ENCODE measurements at places on chromosomes 1 and 21.

DNA sequence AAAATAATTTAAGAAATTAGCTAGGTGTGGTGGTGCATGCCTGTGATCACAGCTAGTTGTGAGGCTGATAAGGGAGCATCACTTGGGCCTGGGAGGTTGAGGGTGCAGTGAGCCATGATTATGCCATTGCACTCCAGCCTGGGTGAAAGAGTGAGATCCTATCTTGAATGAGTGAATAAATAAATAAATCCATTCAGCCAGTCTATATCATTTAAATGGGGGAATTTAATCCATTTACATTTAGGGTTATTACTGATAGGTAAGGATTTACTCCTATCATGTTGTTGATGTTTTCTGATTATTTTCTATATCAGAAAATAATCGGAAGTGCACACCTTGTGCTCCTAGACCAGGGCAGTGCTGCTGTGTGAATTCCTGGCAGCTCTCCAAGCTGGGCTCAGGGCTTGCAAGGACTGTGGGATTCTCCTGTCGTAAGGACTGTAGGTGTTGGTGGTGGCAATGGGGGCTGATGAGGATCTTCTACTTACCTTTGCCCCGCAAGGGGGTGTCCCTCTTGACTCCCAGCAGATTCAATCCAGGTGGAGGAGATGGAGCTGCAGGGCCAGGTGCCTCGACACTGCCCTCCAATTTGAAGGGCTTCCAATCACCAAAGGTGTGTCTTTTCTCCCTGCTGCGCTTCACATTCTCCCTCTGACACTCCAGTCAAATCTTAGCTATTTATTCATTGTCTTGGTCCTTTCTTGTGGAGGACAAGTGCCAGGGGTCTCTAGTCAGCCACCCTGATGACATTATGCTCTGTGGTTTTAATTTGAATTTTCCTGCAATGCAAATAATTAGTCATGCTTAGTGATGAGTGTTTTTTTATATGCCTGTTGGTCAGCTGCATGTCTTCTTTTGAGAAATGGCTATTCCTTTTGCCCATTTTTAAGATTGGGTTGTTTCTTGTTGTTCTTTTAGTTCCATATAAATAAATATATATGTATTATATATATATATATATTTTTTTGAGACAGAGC lies 14.1 kb upstream of the TRAPPC10 start:
- DNase-seq: no peak

DNA sequence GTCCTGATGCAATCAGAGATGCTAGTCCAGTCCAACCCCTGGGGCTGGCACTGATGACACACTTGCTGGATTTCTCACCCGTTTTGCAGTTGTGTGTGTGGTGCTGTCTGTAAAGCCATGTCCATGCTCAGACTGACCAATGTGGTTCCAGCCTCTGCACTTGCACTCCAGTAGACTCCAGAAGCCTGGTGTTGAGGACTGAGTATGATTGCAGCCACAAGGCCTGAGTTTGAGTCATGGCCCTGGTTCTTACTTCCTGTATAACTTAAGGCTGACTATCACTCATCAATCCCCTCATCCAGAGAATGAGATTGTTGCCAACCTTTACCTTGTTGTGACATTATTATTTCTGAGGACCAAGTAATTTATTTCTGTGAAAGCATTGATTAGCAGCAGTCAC lies 34.8 kb upstream of the IKBKE start:
- DNase-seq: no peak

GRCh38 chr1:67110352-67110751 lies 24.4 kb downstream of the C1orf141 start:
- no peak for DNase-seq

GRCh38 chr1:212805767-212806166 lies 14.1 kb downstream of the TATDN3 start:
- no peak for DNase-seq

DNA sequence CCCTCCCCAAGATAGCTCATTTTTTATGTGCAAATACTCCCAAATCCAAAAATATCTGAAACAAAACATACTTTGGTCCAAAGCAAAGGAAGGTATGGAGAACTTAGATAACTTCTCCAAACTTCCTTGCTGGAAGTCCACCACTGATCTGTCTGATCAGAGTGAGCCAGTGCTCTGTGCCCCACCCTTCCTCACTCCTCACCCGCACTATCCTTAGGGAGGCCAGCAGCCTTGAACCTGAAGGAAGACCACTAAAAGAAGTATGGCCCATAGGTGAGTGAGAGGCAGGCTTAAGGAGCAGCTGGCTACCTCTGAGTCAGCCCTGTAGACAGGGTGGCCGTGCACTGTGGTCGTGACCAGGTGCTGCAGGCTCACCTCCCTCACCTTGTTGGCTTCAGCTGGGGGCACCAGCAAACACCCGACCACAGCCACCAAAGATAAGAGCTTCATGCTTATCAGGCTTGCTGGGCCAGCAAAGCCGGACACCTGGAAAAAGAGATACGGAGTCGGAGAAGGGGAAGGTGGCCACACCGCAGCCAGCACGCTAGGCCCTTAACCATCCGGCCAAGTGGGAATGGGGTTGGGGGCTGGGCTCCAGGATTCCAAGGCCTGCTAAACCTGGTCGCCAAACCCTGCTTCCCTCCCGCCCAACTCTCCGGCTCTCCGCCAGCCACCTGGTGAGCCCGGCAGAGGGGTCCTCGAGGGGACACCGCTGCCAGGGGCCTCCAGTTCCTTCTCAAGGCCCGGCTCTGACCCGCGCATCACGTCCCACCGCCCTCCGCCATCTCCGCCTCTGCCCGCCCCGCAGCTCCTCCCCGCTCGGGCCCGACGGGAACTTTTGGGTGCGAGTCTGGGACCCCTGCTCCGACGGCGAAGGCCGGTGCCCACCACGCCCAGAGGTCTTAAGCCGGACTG lies 543 bp downstream of the TMEM9 start:
- no peak for DNase-seq

- DNase-seq: no peak
Measured at GRCh38 chr1:65456481-65456880, 36.0 kb downstream of the LEPR start.

GRCh38 chr21:44527983-44528633 lies 11.9 kb downstream of the KRTAP10-1 start:
- DNase-seq: no peak

DNA sequence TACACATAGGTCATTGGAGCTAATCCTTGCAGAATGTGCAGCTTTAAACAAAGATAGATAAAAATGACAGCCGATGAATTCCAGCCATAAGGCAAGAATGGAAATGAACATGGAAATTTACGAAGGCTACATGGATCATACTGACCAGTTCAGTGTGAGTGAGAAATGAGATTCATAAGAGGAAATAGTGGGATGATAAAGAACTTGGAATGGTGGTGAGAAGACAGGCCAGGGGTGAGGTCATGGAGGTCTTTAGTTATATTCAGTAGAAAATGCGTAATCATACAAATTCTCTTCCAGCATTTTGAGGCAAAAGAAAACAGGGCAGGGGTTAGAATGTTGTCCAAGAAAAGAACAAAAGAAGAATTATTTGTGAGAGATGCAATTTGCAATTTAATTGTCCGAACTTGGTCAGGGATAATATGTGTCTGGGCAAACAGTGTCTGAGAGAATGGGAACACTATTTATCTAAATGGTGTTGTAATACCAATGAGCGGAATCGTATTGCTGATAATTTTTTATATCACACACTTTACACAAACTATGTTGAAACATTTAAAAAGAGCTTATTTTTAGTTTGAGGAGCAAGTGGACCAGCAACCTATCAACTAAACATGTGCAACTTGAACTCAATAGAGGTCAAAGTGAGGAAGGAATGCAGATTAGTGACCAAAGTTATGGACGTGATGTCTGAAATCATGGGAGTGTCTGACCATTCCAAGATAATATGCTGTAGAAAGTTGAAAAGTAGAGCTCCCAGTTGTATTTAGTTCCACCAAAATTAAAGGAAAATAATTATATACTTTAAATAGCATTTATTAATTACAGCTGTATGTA lies 739.0 kb upstream of the NCAM2 start:
- no peak for DNase-seq

GRCh38 chr1:225511828-225512381 lies 84.1 kb upstream of the LBR start:
- no peak for DNase-seq

- no peak for DNase-seq
Measured at GRCh38 chr1:201072149-201072548, 40.1 kb downstream of the CACNA1S start.
